ENCODE measurements at places on chromosomes 16 and 17. TPM values are rescaled to one million over a fixed set of nuclear protein-coding genes. Genes with fewer than 3 reads are reported as not detected.

DNA sequence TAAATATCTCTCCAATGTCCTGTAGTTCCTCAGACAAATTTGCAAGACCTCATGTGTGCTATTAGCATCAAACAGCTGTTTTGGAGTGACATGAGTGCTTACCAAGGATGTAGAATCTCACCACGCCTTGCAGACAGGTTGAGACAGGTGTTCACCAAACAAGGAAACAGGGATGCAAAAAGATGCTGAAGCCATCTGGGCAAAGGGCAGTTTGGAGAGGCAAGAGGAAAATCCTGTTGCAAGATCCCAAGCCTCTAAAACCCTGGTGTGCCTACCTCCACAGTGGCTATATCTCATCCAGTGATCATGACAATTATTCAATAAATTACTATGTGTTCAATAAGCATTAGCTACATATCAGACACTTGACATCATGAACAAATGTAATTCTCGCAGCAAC lies 373.7 kb downstream of the SOX9 start:
- DNase-seq: no peak

DNA sequence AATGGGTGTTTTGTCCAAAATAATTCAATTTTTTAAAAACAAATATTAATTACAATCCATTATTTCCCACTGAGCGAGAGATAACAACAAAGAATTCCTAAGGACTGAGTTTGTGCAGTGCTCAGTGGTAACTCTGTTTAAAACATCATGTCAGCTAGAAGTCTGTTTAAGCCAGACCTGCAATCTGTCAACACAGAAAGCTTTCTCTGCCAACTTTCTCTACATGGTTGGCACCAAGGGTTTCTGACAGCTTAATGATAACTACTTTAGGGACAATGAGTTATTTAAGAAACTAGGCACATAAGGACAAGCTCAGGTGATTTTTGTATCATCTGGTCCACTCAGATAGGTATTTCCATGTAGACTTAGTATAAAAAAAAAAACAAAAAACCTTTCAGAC lies 81.8 kb downstream of the WDR59 start:
- no peak for DNase-seq

GRCh38 chr17:40075201-40075941 lies 12.6 kb downstream of the THRA start:
- DNase-seq: no peak

DNA sequence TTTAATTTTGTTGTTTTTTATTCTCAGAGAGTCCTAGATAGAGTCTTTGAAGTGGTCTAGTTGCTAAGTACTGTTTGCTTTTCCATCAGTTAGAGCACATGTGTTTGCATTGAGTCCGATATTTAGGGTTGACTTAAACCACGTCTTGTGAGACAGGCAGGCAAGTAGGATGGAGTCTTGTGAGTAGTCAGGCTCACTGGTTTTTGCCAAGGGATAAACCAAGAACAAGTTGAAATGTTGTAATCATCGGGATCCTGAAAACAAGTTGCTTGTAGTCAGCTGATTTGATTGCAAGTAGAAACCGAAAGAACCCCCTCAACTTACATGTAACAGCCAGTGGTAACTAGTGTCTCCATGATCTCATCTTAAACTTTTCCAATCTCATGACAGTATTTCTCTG lies 17.2 kb downstream of the ATP6V0A1 start:
- no peak for DNase-seq

DNA sequence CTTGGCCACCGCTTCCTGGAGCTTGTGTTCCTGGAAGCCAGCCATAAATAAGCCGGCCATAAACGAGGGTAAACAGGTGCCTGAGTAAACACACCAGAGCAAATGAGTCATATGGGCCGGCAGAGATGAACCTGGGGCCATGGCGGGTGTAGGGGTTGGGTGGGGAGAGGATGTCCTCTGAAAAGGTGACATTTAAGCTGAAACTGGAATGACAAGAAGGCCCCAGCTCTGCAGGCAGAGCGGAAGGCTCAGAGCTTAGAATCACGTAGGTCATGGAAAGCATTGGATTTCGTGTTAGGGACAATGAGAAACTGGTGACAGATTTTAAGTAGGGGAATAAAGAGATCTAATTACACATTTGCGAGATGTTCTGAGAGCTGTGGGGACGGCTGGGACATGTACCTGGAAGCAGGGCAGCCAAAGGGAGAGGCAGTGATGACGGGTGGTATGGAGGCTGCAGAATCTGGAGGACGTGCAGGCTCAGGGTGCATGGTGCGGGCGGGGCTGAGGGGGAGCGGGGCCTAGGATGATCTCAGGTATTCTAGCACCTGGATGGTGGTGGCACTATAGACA lies 8.1 kb upstream of the DNASE1 start:
- DNase-seq: no peak

GRCh38 chr16:72187551-72187950 lies 15.6 kb upstream of the PMFBP1 start:
- no peak for DNase-seq

GRAPL gene
- total RNA-seq: 2.1 TPM

DNA sequence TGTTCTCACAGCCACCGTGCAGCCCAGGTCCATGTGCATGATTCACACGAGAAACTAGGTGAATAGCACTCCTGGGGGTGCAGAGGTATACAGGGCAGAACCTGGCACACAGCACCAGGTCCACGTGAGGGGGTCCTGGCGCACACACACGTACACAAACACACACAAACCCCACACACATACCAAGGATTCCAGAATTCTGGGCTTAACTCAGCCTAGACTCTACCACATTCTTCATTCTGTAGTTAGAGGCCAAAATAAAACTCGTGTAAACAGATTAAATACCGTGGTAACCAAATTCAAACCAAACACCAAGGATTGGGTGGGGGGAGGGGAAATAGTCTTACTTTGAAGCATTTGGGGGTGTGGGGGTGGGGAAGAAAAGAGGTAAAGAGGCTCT lies 58.5 kb downstream of the XYLT1 start:
- DNase-seq: no peak

DNA sequence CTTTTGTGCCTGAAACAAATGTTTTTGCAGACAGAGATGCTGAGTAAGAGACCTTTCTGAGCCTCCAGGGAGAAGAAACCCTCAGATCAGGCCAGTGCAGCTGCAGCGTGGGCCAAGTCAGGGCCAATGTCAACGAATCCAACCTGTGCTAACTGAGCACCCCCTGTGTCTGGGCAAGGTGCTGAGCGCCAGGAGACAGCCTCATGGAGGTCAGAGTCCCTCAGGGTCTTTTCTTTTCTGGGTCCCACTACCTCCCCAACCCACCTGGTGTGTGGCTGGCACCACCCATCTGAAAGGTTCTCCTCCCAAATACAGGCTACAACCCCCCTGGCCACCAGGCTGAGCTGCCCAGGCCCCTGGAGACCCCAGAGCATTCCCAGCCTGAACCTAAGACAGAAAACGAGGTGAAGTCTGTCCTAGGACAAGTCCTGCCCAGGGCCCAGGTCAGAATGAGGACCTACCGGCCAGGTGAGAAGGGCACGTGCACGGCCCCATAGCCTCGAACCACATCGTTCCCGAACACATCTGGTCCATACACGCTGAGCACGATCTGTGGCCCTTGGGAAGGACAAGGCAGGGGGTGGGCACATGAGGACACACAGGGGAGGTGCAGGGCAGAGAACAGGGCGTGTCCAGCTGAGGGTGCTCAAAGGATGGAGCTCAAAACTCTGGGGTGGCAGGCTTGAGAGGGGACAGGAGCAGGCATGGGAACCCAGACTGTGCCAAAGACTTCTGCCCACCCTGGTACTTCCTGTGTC lies 15.0 kb downstream of the B9D1 start:
- no peak for DNase-seq

- no peak for DNase-seq
Observed at GRCh38 chr17:14664511-14664910, 363.6 kb downstream of the HS3ST3B1 start.

DNA sequence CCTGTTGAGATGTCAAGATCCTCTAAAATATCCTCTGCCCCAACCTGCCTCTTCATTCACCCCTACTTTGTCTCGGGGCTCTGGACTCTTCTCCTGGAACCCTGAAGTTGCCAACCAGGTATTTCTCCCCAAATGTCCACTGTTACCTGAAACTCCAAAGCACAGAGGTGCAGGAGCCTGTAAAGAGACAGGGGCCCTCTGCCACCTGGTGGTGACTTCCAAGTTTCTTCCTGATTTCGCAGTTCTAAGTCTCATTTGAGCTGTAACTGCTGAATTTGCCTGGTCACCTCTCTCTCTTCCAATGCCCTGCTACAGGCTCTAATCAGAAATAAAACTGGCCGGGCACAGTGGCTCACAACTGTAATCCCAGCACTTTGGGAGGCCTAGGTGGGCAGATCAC lies 77.1 kb upstream of the RCVRN start:
- no peak for DNase-seq

- no peak for DNase-seq
Observed at GRCh38 chr17:58232707-58233156, 5.7 kb upstream of the LPO start.

RNF222 gene
- total RNA-seq: not detected

GRCh38 chr16:11225677-11226549 lies 30.1 kb downstream of the SOCS1 start:
- DNase-seq: no peak

GRCh38 chr17:81534157-81535006 lies 6.2 kb downstream of the FSCN2 start:
- no peak for DNase-seq

DNA sequence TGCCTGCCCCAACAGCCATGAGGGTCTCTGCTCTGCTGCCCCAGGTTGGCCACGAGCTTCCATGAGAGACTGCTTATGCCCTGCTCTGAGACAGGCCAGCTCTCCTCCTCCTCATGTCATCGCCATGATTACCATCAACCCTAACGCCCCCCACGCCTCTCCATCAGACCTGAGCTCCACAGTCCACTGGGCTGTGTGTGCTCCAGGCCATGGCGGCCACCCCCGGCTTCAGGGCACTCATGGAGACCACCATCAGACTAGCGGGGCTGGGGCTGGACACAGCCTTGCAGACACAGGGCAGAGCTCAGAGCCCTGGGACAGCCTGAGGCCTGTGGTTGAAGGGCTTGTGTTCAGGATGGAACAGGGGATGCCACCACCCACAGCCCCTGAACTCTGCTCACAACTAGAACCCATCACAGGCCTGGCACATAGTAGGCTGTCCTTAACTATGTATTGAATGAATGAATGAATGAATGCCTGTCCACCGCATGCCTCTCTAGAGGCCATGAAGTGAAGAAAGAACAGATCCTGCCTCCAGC lies 14.6 kb downstream of the CNGB1 start:
- no peak for DNase-seq

FADS6 gene
- not detected for total RNA-seq

DNA sequence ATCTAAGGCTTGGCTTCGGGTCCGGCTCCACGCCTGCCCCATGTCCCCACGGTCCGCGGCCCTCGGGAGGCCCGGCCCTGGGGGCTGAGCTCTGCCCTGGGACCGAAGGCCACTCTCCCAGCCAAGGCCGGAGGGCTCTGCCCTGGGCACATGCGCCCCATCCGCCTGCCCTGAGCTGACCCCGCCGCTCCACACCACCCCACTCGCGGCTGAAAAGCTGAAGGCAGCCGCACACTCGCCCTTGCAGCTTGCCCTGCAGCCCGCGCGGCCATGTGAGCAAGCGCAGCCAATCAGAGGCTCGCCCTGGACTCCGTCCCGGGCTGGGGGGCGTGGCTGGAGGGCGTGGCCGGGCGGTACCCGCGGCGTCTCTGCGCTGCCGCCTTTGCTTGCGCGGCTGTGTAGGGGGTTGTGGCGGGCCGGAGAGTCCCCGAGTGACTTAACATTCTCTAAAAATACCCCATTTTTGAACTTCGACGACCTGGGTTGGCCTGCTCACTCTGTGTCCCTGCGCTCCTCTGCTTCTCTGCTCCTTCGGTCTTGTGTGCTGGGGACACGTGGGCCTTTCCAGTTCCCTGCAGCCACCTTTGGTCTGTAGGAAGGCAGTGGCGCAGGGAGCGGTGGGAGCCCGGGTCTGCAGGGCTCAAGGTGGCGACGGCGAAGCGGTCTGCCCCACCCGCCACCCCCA lies 8.8 kb upstream of the MAP2K3 start:
- peak; percentile 96 for DNase-seq

DNA sequence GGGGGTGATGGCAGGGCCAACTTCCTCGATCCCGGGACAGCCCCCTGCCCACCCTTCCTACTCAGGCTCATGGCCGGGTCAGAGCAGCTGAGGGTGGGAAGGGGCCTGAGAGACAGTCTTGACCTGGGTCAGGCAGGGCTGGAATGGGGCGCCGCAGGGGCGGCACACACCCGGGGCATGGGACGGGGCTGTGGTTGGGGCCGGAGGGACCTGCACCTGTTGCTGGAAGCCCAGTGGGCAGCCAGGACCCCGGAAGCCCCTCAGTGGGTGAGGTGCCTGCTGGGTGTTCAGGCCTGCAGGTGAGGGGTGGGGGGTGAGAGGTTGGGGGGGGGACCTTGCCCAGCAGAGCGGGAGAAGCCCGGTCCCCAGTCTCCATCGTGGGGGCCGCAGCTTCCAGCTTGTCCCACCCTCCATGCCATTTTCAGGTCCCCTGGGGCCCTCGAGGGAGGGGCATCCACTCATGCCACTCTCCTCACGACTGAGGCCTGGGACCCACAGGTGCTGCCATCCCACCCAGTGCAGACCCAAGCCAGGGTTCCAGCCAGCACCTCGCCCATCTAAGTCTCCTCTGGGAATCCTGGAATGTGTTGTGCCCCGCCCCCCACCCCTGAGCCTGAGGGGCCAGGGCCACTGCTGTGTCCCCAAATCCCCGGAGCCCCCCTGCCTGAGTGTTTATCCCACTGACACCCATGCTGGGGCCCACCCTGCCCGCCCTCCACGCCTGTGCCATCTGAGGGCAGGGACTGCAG lies 43.4 kb upstream of the ACSF3 start:
- no peak for DNase-seq

GRCh38 chr17:76195281-76196096 lies 44.8 kb downstream of the RNF157 start:
- DNase-seq: no peak

GRCh38 chr16:9447195-9447551 lies 355.7 kb downstream of the HAPSTR1 start:
- peak; percentile 42 for DNase-seq

GRCh38 chr17:1150863-1151600 lies 28.7 kb downstream of the ABR start:
- DNase-seq: no peak

CDK5RAP3 gene
- total RNA-seq: 57.4 TPM

DNA sequence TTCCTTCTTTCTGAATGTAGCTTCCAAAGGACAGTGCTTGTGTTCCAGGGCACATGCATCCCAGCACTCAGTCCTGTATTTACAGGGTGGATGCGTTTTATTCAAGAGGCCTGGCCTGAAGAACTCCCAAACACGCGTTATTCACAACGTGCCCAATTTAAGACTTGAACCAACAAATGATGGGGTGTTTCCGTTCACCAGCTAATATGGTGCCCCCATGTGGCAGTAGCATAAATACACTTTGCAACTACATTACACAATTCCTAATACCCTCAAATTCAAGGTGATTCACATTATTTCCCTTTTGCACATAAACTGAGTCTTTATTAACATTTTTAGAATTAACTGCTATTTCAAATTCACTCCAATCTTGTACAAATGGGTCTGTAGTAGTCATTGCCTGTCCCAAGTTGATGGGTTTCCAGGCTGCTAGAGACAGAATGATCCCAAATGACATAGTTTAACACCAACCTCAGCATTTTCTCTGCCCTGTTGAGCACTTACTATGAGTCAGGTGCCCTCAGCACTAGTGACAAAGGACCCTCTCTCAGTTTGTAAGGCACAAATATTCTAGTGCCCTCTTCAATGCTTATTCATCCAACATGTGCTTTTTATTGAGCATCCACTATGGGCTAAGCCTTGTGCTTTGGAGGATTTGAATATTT lies 26.9 kb downstream of the HSD17B2 start:
- no peak for DNase-seq
